ENCODE measurements at places on chromosomes 16 and 17.

GRCh38 chr17:55236316-55236715 is 28.4 kb upstream of the HLF start:
- DNase-seq = no peak

GRCh38 chr16:4713663-4714501 is 20.2 kb downstream of the ANKS3 start:
- DNase-seq = no peak

DNA sequence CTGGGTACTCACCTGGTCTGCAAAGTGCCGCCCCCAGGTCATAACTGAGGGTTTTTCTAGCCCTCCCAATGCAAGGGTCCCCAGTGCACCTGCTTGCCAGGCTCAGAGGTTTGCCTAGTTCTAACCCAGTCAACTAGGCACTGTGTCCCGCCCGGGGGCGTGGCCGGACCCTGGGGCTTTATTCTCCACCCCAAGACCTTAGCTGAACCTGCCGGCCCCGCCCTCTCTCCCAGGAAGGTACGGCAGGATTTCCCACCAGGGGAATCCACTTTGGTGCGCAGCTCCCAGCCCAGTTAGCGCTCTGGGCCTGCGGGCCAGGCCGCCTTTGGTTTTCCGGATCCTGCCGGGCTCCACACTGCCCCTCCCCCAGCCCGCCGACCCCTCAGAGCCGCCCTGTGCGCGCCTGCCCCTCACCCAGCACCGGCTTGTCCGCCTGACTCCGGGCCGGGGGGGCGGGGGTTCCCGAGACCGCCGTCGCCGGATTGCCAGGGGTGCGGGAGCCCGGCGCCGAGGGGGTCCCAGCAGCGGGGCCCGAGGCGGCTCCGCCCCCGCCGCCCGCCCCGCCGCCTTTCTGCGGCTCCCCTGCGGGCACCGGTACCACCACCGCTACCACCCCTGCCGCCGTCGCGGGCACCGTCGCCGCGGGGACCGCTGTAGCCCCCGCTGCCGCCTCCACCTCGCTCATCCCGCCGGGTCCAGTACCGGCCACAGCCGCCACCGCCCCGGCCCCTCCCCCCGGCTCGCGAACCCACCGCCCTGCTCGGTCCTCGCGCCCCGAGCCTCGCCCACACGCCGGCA is 424 bp downstream of the YBX2 start:
- DNase-seq = no peak

- DNase-seq = no peak
Measured at GRCh38 chr17:6456321-6456720, 12.1 kb downstream of the PIMREG start.

GRCh38 chr16:21097151-21097550 is 53.5 kb downstream of the DNAH3 start:
- DNase-seq = no peak

DNA sequence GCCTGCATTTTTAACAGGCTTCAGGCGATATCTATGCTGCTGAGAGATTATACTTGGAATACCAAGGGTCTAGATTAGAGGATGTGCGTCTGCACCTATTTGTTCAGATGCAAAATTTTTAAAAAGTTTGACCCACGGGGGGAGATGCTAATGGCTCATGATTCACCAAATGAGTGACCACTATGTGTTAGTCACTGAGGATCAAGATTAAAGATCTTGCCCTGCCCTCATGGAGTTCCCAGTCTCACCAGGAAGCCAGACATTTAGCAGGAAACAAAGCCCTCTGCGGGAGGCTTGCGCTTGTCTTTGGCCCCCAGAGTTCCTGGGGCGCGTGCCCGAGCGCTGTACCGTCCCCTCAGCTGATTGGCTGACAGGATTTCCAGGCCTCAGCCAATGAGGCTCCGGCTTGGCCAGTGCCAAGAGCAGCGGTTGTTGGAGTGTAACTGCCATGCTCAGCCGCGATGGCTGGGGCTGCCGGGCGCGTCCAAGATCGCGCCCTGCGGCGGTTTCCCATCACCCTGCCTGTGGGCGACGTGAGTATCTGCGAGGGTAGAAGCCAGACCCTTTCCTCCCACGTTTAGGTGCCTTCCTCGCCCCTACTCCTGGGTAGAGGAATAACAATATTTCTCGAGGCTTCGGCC is 4.5 kb upstream of the DDX19B start:
- DNase-seq = no peak
